CD8-positive, alpha-beta T cell (primary cell): ENCODE measurements at places on chromosomes 6 and 20. TPM values are rescaled to one million over a fixed set of nuclear protein-coding genes. Genes with fewer than 3 reads are reported as not detected.

The CPXM1 gene
- 0.50 TPM for total RNA-seq

The VGLL2 gene
- total RNA-seq: not detected

GRCh38 chr6:20379231-20379630, 22.4 kb upstream of the E2F3 start:
- no peak for DNase-seq

GRCh38 chr20:19738951-19739350, 19.1 kb upstream of the RIN2 start:
- DNase-seq: no peak

The GPX5 gene
- total RNA-seq: not detected

The TREML2 gene
- total RNA-seq: 0.46 TPM

- DNase-seq: no peak
Observed at GRCh38 chr20:32984196-32984595, 20.0 kb downstream of the SUN5 start.

The TBP gene
- total RNA-seq: 13.9 TPM

The BMP7 gene
- total RNA-seq: not detected

GRCh38 chr6:63732336-63732735, 96.7 kb downstream of the PHF3 start:
- DNase-seq: no peak

- DNase-seq: no peak
Observed at GRCh38 chr6:127471379-127472255, 12.4 kb upstream of the KIAA0408 start.

GRCh38 chr20:32289661-32290431, 12.4 kb downstream of the KIF3B start:
- no peak for DNase-seq

GRCh38 chr6:43819958-43820357, 49.9 kb downstream of the VEGFA start:
- DNase-seq: no peak

- DNase-seq: no peak
Observed at GRCh38 chr6:124441450-124441849, 520.8 kb upstream of the RNF217 start.

- DNase-seq: no peak
Observed at GRCh38 chr6:5191722-5192121, 69.0 kb downstream of the LYRM4 start.

The SLC39A7 gene
- total RNA-seq: 11.0 TPM

The GPR63 gene
- not detected for total RNA-seq

DNA sequence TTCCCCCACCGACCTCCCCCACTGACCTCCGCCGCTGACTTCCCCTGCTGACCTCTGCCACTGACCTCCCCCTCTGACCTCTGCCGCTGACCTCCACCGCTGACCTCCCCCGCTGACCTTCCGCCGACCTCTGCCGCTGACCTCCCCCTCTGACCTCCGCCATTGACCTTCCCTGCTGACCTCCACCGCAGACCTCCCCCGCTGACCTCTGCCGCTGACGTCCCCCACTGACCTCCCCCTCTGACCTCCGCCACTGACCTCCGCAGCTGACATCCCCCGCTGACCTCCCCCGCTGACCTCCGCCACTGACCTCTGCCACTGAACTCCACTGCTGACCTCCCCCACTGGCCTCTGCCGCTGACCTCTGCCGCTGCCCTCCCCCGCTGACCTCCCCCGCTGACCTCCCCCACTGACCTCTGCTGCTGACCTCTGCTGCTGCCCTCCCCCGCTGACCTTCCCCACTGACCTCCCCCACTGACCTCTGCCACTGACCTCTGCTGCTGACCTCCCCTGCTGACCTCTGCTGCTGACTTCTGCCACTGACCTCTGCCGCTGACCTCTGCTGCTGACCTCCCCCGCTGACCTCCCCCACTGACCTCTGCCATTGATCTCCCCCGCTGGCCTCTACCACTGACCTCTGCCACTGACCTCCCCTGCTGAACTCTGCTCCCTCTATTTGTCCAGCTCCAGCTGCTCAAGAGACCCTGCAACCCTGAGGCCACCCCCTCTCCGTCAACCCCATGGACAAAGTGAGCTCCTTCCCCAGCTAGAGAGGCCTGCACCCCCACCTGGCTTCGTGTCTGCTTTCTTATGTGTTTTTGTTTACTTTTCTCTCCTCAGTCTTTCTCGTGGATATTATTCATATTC, 91.4 kb upstream of the AFDN start:
- no peak for DNase-seq

The HFE gene
- total RNA-seq: 0.44 TPM

The PAX1 gene
- not detected for total RNA-seq

DNA sequence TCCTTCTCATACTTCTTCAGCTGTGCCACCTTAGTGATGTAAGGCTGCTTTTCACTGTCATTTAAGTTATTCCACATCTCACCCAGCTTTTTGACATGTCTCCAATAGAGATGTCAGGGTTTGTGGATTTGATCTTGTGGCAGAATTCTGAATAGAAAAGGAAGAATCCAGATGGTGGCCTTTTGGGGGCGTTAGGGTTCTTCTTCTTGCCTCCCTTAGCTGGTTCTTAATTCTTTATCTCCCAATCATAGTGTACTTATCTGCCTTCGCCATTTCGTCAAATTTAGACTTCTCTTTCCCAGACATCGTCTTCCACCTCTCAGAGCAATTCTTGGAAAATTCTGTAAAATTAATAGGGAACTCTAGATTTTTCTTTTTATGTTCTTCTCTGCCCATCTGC, 422.9 kb downstream of the GJA1 start:
- DNase-seq: no peak

- DNase-seq: no peak
Observed at GRCh38 chr6:12476484-12476883, 186.3 kb downstream of the EDN1 start.

The ENPP3 gene
- total RNA-seq: 0.28 TPM

The MACROD2 gene
- total RNA-seq: 0.28 TPM

- DNase-seq: no peak
Observed at GRCh38 chr6:36612101-36612625, 18.0 kb downstream of the SRSF3 start.

DNA sequence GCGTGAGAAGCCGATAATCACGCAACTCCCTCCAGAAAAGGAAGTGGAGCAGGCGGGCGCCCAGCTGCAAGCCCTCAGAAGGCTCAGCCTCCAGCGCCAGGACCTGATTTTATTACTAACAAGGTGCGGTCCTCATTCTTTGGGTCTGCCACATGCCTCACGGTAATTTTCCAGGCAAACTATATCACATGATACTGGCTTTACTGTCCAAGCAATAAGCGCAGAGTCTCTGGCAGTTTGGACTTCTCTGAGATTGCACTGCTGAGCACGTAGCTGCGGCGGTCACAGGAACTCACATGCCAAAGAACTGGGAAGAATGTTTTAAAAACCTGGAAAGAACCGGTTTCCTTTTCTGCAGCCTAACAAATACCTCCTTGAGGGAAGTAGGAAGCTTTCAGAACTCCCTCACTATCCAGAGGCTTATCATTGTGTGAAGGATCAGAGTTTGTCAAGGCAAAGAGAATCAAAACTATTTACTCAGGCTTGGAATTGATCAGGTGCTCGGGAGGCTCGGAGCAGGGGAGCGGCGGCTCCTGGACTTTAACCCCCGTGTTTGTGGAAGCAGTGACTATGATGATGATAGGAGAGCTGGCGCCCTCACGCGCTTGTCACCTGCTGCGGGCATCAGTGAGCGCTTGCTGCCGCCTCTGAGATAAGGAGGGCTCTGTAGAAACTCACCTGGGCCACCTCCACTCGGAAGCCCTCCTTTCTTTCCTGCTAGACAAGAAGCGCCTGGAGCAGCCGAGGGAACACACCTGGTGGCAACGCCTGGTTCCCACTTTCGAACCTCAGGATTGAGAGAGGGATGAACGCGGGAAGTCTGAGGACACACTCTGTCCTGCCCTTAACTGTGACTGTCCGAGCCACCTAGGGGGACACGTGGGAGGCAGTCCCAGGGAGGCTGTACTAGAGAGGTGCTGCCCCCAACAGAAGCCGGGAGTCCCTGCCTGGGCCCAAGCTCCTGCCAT, 27.2 kb upstream of the SYNJ2 start:
- no peak for DNase-seq

The DZANK1 gene
- total RNA-seq: 2.3 TPM

- DNase-seq: no peak
Observed at GRCh38 chr20:38825901-38826625, 20.6 kb downstream of the PPP1R16B start.

DNA sequence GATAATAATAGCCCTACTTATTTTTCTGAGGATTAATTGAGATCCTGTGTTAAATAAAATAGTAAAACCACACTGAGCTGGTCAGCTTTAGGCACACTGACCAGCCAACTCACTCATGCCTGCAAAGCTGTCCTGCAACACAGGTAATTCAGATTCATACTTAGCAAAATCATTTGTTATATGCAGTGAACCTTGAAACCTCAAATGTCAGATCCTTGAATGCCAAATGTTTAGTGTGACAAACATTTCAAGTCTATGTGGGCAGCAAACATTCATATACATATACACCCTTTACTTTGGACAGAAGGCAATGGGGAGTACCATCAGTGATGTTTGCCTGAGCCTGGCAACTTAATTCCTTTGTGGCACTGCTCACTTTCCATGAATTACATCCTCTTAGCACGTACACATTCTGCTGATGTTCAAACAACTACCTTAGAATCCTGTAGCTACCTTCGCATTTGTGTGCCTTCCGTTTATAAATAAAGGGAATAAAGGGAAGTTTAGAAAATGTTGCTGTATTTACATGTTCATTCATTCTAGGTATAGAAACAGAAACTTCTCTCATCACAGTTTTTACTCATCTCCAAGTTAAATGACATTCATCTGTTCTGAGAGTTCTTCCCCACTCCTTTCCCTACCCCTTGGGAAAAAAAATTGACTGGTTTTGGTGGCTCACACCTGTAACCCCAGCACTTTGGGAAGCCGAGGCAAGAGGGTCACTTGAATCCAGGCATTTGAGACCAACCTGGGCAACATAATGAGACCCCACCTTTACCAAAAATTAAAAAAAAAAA, 140.8 kb downstream of the ZFAND3 start:
- no peak for DNase-seq

- no peak for DNase-seq
Observed at GRCh38 chr6:50820869-50821264, 2.2 kb downstream of the TFAP2B start.

GRCh38 chr20:45550765-45551164, 3.6 kb upstream of the EPPIN start:
- no peak for DNase-seq

- no peak for DNase-seq
Observed at GRCh38 chr6:136716917-136717715, 75.2 kb downstream of the MAP3K5 start.

DNA sequence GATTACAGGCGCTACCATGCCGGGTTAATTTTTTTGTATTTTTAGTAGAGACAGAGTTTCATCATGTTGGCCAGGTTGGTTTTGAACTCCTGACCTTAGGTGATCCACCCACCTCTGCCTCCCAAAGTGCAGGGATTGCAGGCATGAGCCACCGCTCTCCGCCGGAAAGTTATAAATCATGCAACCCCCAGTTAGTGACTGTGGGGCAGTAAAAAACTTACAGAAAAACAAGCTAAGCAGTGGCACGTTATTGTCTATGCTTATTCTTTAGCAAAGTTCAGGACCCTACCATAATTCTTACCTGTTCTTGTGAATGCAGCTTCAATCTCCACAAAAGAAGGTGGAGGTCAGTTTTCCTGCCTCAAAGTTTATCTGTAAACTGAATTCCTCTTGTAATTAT, 47.5 kb upstream of the BTN3A2 start:
- DNase-seq: no peak

- DNase-seq: no peak
Observed at GRCh38 chr6:90650041-90650940, 63.4 kb upstream of the MAP3K7 start.

The LHFPL5 gene
- not detected for total RNA-seq

DNA sequence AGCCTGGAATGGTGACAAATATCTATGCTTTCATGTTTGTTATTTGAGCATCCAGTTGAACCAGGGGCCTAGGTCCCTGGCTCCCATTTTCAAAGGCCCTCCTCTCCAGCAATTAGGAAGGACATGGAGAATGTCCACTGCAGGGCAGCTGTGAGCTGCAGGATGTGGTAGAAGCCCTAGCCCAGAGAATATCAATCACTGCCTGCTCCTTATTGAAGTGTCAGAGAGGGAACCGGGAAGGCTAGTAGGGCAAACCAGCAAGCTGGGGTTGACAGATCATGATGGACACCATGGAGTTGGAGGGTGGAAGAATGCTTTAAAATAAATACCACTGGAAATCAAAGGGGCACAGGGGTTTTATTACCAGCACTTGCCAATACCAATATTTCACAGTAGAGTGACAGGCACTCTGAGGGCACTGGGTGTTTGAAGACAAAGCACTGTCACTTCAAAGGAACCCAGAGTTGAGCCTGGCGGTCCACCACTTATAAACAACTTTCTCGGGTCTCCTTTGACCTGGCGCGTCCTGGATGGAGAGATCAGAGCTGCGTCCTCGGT, 47.7 kb downstream of the ZNF831 start:
- no peak for DNase-seq

GRCh38 chr6:69098910-69099309, 463.8 kb downstream of the ADGRB3 start:
- DNase-seq: no peak

The KCNQ2 gene
- not detected for total RNA-seq

- DNase-seq: no peak
Observed at GRCh38 chr20:48411245-48411644, 416.6 kb downstream of the PREX1 start.

DNA sequence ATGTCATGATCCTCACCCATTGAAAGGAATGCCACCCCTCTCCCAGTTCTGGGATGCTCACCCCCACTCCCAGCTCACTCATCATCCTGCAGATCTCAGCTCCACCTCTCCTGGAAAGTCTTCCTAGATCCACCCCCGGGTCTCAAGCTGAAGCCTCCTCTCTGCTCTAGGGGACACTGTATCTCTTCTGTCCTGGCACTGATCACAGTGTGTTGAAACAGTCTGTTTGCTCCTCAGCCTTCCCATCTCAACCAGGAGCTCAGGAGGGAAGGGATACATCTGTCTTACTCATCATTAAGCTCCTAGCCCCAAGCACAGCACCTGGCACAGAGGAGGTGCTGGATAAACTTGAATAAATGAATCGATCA, 80.1 kb downstream of the MRPL14 start:
- DNase-seq: no peak

The UQCC2 gene
- 6.2 TPM for total RNA-seq

The MAVS gene
- total RNA-seq: 10.0 TPM

- DNase-seq: no peak
Observed at GRCh38 chr6:7053125-7053774, 54.5 kb upstream of the RREB1 start.

DNA sequence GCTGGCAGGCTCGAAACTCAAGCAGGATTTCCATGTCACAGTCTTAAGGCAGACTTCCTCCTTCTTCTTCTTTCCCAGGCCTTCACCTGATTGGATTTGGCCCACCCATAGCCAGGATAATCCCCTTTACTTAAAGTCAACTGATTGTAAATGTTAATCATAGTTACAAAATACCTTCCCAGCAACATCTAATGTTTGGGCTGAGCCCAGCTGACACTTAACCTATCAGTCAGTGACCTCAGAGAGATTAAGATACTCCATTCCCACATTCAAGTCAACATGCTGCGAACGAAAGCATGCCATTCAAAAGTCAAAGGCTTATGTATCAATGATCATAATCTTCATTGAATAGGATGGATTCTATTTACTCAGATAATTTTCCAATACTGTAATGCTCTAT, 16.0 kb downstream of the MAP7 start:
- no peak for DNase-seq
